Activated CD4-positive, alpha-beta T cell treated with anti-CD3 and anti-CD28 coated beads, Interleukin-2, amount 50 U/mL, for 16 hours (primary cell): ENCODE measurements at places on chromosomes 3 and 15.
A peak's percentile ranks its signal among the peaks of the same experiment; 100 is the strongest.

GRCh38 chr3:4119119-4119518 is 184.1 kb upstream of the SETMAR start:
- no peak for DNase-seq

- no peak for DNase-seq
Observed at GRCh38 chr3:18417904-18418572, 7.1 kb downstream of the SATB1 start.

DNA sequence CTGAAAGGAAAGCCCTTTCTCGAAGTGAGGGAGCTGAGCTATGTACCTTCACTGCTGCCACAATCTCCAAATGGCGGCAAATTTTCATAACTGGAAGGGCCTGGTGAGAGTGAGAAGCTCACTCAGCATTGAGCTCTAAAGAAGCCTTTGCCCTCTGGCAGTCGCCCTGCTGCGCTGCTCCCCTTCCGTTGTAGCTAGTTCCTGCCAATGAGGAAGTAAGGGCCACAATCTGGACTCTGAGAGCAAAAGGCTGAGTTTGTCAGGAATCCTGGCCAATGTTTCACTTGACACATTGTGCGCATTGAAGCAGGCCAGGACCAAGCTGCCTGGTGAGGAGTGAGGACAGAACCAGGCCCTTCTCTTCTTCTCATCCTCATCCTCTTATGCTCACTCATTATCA is 579.5 kb downstream of the PDCD6IP start:
- DNase-seq, result no peak

GRCh38 chr15:65450556-65450955 is 27.8 kb upstream of the IGDCC4 start:
- no peak for DNase-seq

- peak; percentile 86 for DNase-seq
Observed at GRCh38 chr3:186534113-186534669, 10.0 kb downstream of the CRYGS start.

- no peak for DNase-seq
Observed at GRCh38 chr3:150972366-150973071, at the start of gene CLRN1. TSS of gene CLRN1 (minus strand) at chr3:150972727. CDS start at chr3:150972708, 19 bp downstream.

DNA sequence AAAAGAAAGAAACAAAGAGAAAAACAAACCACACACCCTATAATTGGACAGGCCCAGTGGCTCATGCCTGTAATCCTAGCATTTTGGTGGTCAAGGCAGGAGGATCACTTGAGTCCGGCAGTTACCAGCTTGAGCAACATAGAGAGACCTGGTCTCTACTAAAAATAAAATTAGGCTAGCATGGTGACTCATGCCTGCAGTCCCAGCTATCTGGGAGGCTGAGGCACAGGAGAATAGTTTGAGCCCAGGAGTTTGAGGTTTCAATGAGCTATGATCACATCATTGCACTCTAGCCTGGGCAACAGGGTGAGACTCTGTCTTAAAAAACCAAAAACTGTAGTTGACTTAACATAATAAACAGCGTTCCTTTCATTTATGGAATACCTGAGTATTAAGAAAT is 72.3 kb upstream of the ST3GAL6 start:
- DNase-seq, result no peak

DNA sequence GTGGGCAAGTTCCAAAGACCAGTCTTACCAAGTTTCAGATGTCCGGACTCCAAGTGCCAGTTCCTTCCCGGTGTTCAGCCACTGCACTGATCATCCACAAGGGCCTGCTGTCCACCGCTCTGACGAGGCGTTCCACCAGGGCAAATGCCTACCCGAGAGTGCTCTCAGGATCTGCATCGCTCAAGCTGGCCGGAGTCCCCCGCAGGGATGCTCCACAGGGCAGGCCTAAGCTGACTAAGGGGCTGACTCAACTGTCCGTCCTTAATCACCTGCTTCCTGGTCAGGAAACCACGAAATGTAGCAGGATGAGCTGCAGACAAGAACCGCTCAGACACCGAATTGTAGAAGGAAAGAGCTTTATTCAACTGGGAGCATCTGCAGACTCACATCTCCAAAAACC is 341.6 kb downstream of the KCNH8 start:
- DNase-seq, result no peak

GRCh38 chr15:33710748-33711147 is 257.5 kb upstream of the CHRM5 start:
- no peak for DNase-seq

DNA sequence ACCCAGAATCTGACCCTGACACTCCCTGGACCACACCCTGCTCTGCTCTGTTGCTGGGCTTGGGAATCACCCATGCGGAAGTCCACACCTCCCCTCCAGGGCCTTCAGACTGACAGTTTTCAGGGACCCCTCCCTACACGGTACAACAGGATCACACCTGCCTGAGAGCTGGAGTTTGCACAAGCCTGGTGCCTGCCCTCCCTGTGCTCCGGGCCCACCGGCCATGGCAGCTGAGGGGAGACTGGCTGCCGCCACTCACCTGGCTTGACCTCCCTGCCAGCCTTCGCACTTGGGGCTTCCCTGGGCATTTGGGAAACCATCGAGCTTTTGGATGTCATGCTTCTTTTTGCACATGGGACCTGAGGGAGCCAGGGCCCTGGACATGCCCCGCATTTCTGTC is 95.9 kb upstream of the ANKRD34C start:
- DNase-seq, result no peak
